ENCODE measurements at places on chromosomes 2 and 18. TPM values are rescaled to one million over a fixed set of nuclear protein-coding genes. Genes with fewer than 3 reads are reported as not detected.

Gene IL1R1
- total RNA-seq: 301 TPM

Gene FAM161A
- total RNA-seq: 1.3 TPM

Gene UGT1A5
- total RNA-seq: not detected

Gene RMC1
- 19.9 TPM for total RNA-seq

Gene ASB18
- not detected for total RNA-seq

Gene SP140L
- 6.0 TPM for total RNA-seq

Gene CNGA3
- not detected for total RNA-seq

Gene STPG4
- not detected for total RNA-seq

Gene CLEC4F
- total RNA-seq: not detected

Gene TRAPPC8
- total RNA-seq: 18.6 TPM

Gene IMPA2
- 9.9 TPM for total RNA-seq

Gene PRSS56
- not detected for total RNA-seq

Gene SERPINB13
- total RNA-seq: not detected

Data from cardiac atrium fibroblast (primary cell).